GM04504 (cell line): ENCODE measurements at places on chromosomes 11 and 22.

GRCh38 chr11:31797190-31798056, 13.7 kb downstream of the PAX6 start:
- no peak for DNase-seq

- DNase-seq = no peak
These were observed 46.8 kb downstream of the PPP2R1B start for GRCh38 chr11:111719379-111719778.

- DNase-seq = no peak
These were observed 220.0 kb downstream of the INSC start for GRCh38 chr11:15334766-15335165.

DNA sequence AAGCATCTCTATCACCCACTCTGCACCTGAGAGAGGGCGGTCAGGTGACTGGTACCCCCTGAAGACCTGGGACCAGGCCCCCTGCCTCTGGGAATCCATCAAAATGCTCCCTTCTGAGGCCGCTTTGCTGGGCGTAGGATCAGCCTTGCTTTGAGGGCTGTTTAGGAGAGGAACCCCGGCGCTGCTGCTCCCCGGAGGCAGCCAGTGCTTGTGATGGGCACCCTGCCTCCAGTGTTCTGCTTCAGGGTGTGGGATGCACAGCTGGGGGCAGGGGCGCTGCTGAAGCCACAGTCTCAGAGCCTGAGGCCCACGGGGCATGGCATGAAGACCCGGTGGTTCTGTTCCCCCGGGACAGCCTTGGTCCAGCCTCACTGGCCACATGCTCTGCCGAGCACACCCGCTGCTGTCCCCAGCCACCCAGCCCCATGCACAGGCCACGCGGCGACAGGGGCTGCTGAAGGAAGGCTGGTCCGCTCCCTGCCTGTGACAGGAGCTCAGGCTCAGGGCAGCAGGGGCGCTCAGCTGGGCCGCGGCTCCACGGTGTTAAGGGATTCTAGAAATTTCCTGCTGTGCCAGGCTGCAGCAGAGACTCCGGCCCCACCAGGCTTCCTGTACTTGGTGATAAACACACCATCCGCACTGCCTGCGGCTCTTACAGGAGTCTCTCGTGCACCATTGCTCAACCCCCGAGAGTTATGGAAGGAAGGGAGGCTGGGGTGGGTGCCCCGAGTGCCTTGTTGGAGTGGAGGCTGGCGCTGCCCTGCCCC, 91.0 kb downstream of the KCNQ1 start:
- DNase-seq = no peak

GRCh38 chr22:41909310-41910049, 5.4 kb downstream of the SHISA8 start:
- no peak for DNase-seq

- DNase-seq = no peak
These were observed 106.9 kb downstream of the SYN3 start for GRCh38 chr22:32951076-32951806.

GRCh38 chr11:31655483-31655882, 145.9 kb downstream of the ELP4 start:
- DNase-seq = peak; percentile 54

GRCh38 chr11:115244296-115244695, 259.9 kb downstream of the CADM1 start:
- DNase-seq = no peak

- no peak for DNase-seq
These were observed 16.5 kb upstream of the SHISAL1 start for GRCh38 chr22:44329179-44329796.

DNA sequence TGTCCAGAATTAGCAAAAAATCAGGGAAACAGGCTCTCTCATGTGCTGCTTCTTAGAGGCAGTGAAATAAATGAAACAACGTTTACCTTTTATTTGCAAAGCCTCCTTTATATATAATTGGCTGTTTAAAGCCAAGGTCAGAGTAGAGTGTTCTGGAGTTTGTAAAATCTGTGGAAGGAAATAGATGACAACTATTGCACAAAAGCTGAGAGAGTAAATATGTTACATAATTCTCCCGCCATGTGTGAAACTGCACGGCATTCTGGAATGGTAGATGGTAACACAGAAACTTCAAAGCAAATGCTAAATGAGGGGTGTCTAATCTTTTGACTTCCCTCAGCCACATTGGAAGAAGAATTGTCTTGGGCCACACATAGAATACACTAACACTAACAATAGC, 51.5 kb upstream of the FGF3 start:
- peak; percentile 12 for DNase-seq

- DNase-seq = no peak
These were observed 357.8 kb downstream of the LARGE1 start for GRCh38 chr22:33562501-33562900.

GRCh38 chr11:132712466-132712865, 819.8 kb downstream of the OPCML start:
- DNase-seq = no peak

DNA sequence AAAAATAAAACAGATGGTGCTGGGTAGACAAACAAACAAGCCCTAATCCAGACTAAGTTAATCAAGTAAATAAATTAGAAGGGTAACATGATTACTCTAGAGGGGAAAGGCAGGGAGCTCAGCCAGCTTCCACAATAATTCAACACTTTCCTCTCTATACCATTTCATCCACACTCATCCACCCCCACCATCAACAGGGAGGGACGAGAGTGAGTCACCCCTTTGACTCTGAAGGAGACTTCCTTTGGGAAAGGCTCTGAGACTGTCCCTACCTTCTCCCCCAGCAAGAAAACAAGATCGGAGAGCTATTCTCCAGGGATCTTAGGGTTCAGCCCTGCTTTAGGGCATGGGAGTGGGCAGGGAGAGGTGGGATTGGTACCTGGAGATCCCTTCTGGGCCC, 33.1 kb downstream of the TRIM66 start:
- DNase-seq = no peak

DNA sequence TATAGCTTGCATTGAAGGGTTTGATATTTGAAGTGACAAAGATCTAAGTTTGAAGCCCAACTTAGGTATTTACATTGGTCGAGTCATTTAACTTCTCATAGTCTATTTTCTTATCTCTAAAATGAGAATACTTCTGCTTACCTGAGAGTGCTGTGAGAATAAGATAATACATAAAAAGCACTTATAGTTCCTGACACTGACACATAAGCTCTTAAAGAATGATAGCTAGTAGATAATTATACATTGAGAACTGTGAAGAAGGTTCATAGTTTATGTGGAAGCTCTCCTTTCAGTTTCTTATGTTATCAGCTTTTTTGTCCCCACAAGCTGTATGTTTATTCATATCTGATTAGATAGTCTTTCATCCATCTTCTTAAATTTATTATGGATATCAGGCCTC, 4.8 kb downstream of the PPME1 start:
- no peak for DNase-seq

GRCh38 chr22:43880541-43880991, 11.2 kb downstream of the PNPLA5 start:
- no peak for DNase-seq

DNA sequence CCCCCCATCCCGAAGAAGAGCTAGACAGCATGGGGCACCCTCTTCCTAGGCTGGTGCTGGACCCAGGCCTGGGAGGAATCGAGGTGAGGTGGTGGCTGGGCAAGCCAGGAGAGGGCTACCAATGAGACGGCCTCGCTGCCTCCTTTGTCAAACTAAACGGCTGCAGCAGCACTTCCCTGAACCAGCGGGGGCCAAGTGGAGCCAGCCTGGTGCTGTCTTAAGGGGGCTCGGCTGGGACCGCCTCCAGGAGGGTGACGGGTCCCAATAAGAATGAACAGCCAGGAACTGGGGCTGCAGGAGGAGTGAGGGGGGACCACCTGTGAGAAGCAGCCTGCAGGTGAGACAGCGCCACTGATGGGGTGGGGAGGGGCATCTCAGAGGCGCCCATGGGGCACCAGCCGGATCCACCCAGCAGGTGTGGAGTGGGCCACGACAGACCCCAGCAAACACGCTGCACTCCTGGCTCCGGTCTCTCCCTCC, 17.1 kb downstream of the IFT27 start:
- DNase-seq = no peak

- no peak for DNase-seq
These were observed at the start of gene C11orf86 for GRCh38 chr11:66974724-66975404. Gene C11orf86 (plus strand): TSS chr11:66975304. CDS start chr11:66975363, 59 bp downstream.

DNA sequence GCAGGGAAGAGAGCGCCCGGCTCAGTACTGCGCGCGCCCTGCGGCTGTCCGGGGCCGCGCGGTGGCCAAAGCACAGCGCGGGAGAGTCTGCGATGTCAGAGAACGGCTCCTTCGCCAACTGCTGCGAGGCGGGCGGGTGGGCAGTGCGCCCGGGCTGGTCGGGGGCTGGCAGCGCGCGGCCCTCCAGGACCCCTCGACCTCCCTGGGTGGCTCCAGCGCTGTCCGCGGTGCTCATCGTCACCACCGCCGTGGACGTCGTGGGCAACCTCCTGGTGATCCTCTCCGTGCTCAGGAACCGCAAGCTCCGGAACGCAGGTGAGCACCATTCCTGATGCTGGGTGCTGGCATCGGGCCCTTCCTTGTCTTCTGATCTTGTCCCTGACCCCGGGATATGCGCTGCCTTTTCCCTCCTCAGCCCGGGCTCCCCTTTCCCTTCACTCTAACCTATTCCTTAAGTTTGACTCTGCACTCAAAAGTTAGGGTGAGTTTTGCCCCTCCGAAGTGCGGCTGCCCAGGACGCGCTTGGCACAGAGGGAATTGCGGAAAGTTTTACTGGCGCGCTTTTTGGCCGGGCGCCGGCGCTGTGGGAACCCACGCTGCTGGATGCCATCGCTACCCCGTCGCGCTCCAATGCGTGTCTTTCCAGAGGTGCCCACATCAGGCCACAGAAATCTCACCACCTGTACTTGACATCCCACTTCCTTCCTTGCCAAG, at the start of gene MTNR1B:
TSS of gene MTNR1B (plus strand) at position 18 of the 714 bp plus-strand sequence. CDS start at position 93, 75 bp downstream.
- no peak for DNase-seq

GRCh38 chr11:82701847-82702520, 31.7 kb downstream of the FAM181B start:
- DNase-seq = peak; percentile 7

- DNase-seq = no peak
These were observed 3.2 kb downstream of the NDUFS8 start for GRCh38 chr11:68033708-68034045.

DNA sequence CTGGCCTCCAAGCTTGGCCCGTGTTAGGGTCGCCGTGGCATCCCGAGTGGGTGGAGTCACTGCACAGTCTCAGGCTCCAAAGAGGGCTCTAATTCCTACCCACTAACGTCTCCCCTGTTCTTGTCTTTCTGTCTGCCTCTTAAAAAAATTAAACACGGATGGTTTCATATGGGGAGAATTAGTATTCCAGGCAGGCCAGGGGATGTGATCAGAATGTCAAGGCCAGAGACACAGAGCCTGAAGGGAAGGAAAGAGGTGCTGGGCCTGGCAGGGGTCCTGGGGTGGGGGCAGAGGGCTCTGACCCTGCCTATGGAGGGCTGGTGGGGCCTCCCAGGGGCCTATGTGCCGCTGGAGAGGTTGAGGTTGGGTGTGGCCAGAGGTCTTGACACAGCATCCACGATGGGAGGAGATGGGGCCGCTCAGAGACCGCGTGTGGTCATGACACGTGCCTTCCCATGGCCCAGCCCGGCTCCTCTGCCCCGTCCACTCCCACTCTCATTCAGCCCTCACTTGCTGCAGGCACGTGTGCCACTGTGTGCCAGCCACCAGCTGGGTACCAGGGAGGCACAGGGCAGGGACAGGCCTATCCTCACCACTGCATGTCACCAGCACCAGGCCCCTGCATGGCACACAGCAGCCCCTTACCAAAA, 56.5 kb downstream of the FLRT1 start:
- DNase-seq = no peak

GRCh38 chr22:19463008-19463407, 15.5 kb upstream of the C22orf39 start:
- no peak for DNase-seq

DNA sequence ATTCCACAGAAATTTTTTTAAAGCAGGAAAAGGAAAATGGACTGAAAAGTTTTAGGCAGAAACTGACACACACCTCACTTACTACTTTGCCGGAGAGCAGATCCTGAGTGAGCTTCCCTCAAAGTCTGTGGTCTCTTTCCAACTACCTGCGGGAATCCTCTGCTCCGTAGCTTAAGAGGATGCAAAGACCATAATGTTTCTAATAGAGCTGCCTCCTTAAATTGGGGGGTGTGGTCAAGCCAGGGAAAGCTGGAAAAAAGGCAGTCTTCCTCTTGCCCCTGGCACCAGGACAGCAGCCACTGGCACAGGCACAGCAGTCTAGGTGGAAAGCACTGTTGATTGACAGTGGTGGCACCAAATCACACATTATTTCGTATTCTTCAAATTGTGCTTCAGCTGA, at the start of gene ETS1:
TSS of gene ETS1 (minus strand) at position 144 of the 400 bp plus-strand sequence. CDS start 14,428 bp downstream, outside the sequence.
- DNase-seq = no peak

DNA sequence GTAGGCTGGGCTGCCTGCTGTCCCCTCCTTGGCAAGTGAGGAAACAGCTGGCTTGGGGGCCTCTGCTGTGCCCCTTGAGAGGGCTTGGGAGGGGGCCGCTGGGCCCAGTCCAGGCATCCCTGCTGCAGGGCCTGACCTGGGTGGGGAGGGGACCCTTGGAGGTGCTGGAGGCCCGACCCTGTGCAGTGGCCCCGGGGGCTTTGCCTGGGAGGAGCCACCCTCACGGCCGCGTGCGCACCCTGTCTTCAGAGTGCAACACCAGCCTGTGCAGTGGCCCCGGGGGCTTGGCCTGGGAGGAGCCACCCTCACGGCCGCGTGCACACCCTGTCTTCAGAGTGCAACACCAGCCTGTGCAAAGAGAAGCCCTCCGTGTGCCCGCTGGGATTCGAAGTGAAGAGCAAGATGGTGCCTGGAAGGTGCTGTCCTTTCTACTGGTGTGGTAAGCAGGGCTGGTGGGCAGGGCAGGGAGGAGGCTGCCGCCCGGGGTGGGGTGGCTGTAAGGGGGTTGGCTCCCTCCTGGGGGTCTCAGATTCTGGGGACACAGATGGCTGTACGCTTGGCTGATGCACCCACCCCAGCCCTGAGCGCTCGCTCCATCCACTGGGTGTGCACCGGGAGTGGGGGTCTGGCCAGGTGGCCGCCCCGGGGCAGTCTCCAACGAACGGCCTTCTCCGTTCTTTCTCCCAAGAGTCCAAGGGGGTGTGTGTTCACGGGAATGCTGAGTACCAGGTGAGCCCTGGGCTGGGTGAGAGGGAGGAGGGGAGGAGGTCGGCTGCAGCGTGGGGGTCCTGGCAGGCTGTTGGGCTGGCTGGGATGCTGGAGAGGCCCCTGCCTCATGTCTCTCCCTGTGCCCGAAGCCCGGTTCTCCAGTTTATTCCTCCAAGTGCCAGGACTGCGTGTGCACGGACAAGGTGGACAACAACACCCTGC, 32.9 kb downstream of the MUC2 start:
- no peak for DNase-seq

- DNase-seq = no peak
These were observed 188.4 kb downstream of the ARHGAP42 start for GRCh38 chr11:100875521-100875869.

GRCh38 chr11:9802291-9802861, 138.5 kb downstream of the SWAP70 start:
- peak; percentile 91 for DNase-seq

GRCh38 chr11:71311928-71312510, 59.6 kb upstream of the SHANK2 start:
- no peak for DNase-seq
